Substantia nigra (tissue), 51 donors: ENCODE measurements at places on chromosomes 3 and 15.

- no peak for DNase-seq
These were observed 278.5 kb upstream of the RASGRP1 start for GRCh38 chr15:38843051-38843501.

DNA sequence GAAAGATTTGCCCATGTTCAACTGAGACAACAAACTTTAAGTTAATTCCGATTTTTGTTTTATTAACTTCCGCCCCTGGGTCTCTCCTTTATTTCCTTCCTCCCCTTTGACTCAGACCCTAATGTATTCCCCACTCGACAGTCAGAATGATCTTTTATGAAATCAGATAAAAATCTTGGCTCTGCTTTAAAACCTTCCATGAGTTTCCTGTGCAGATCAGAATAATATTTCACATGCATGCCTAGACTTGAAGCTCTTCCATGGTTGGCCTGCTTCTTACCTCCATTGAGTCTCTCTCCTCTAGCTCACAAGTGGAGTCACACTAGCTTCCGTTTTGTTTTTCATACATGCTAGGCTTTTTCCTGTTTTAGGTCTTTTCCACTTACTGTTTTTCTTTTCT, 116.8 kb upstream of the SPATA16 start:
- no peak for DNase-seq

- DNase-seq: no peak
These were observed 137.3 kb downstream of the FEZF2 start for GRCh38 chr3:62236016-62236415.

- DNase-seq: no peak
These were observed 13.0 kb downstream of the CPN2 start for GRCh38 chr3:194337965-194338753.

DNA sequence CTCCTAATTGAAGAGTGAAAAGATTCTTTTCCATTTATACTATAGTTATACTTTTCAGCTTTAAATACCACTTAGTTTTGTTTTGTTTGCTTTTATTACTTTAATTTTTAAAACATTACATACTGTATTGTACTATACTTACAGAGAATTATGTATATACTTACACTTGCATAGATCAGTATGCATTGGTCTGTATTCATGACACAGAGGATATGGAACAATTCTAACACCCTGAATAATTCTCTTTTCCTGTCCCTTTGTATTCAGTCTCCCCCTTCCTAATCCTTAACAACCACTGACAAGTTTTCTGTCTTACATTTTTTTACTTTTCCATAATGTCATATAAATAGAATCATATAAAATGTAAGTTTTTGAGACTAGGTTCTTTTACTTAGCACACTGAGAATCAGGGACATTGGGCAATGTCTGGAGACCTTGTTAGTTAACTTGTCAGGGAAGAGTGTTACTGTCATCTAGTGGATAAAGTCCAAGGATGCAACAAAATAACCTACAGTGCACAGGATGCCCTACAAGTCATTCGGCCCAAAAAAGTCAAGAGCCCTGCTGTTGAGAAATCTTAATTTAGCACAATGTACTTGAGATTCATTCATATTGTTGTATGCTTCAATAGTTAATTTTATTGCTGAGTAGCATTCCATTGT, 95.7 kb upstream of the MCTP2 start:
- DNase-seq: no peak
